ENCODE measurements at places on chromosomes 7 and 10.

- DNase-seq = no peak
Measured at GRCh38 chr10:78025685-78026364, 3.5 kb downstream of the POLR3A start.

DNA sequence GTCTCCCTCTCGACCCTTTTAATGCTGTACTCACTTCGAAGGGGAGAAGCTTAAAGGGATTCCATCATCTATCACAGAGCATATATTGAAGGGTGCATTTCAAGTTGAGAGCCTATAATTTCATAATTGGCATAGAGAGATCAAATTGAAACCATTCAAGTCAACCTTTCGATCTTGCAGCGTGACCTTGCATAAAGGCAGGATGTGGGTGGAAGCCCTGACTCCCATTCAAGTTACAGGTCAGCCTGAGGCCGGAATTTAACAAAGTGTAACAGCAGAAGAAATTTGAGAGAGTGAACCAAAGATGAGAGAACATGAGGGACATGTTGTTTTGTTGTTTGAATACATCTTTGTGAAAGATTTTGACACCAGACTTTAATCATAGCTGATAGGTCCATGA is 195.3 kb upstream of the TPK1 start:
- no peak for DNase-seq

DNA sequence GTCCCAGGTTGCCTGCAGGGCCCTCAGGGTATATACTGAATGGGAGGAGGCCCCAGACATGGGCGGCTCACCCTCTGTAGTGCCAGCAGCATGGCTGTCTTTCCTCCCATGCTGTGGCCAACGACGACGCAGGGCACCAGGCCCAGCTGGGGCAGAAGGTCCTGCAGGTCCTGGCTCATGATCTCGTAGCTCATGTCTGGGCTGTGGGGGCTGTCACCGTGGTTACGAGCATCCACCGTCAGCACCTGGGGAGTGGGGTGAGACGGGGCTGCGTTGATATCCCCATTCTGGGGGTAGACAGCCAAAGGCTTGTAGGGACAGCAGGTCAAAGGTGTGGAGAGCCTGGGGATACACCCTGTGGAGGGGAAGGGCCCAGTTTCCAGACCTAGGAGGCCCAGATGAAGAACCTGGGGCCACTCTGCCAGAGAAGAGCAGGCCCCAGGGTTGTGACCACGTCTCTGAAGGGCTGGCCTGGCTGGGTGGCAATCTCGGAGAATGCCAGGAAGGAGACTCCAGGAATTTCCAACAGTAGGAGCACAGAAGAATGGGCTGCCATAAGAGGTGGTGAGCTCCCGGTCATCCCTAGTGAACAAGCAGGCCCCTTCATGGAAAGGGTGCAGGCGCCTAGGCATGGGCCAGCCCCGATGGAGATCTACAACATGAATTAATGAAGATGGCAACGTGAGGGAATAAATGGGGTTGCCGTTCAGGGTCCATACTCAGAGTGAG is 947 bp downstream of the ABHD11 start:
- DNase-seq = no peak

- DNase-seq = no peak
Measured at GRCh38 chr10:123309731-123310130, 155.5 kb downstream of the BUB3 start.

DNA sequence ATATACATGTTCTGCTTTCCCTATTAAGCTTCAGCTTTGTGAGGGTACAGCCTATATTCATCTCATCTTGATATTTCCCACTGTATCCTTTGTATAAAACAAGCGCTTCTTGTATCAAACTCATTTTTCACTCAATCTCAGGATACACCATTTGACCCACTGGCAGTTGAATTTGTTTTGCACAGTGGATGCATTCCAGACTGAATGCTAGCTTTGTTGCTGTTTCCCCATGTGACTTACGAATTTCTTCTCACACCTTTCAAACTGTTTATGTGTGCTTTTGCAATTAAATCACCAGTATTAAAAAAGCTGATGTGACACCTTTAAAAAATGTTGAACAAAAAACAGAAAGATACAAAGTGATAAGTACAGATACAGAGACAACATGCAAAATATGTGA is 180.9 kb downstream of the ZNF438 start:
- DNase-seq = no peak

- DNase-seq = no peak
Measured at GRCh38 chr10:92517034-92517655, 56.7 kb downstream of the IDE start.

- DNase-seq = no peak
Measured at GRCh38 chr10:127849921-127850320, 42.8 kb downstream of the CLRN3 start.

DNA sequence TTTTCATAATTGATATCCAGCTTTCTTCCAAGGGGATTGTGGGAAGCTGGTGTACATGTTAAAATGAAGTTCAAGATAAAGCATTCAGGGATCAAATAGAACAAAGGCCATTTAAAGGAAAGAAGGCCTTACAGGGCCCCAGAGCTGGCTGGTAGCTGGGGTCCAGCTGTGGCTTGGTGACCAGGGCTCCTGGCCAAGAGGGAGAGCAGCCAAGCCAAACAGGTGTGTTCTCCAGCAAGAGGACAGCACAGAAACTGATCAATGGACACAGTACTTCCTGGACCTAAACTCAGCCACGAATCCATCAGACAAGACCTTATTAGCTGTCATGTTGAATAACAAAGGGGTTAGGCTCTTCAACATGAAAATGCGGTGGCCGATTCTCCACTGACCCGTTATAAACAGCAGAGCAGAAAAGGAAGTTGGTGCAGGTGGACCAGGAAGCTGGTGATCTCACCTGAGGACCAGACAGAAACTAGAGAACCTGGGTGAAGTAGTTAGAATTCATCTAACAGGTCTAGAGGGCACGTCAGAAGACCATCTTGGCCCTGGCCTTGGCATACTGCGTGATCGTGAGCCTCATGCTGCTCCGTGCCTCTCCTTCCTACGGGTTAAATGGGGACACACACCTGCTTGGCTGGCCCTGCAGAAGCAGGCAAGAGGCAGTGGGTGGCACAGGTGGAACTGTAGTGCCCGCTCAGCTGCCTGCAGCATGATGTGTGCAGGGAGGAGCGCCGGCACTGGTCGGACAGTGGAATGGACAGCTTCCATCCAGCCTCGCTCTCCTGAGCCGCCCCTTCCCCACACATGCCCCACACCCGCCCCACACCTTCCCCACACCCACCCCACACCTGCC is 53.8 kb downstream of the PARP12 start:
- DNase-seq = peak; percentile 48

DNA sequence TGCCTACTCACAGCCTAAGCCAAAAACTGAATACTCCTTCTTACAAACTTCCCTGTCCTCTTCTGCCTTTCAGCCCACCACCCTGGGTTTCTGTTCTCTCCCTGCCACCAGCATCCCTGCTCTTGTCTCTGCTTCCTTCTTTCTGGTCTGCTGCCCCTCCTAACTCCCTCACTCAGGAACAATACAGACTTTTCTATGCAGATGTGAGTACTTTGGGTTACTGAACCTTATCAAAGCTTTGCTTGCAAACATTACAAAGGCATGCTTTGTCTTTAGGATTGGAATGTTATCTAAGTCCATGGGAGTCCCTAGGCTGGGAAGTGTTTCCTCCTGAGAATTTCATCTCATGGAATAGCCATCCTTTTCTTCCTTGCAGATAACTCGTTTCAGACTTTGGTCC is 28.9 kb downstream of the CNNM1 start:
- no peak for DNase-seq
